ENCODE measurements at places on chromosomes 13 and 19.
A peak's percentile ranks its signal among the peaks of the same experiment; 100 is the strongest.

- DNase-seq: no peak
These were observed 3.7 kb upstream of the ARHGAP45 start for GRCh38 chr19:1063030-1063908.

DNA sequence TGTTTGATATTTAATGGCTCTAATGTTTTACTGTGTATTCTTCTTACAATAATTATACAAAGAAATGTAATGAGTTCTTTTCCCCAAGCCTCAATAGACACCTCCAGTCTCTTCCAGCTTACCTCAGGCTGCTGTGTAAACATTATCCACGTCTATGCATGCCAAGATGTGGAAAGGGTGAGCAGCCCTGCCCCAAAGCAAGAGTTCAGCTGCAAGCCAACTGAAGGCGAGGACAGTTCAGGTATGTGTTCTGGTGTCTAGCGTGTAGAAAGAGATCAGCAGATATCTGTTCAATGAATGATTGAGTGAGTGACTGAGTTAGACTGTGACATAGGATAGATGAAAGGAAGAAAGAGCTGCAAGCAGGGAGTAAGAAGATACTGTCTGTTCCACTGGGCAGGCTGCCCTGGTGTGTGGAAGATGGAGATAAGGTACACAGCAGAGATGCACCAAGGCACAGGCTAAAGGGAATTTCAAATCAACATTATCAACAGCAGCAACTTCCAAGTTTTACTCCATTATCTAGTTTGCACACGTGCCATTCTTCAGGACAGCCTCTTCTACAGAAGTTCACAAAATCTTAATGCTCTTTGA is 66.0 kb downstream of the LATS2 start:
- DNase-seq: no peak

DNA sequence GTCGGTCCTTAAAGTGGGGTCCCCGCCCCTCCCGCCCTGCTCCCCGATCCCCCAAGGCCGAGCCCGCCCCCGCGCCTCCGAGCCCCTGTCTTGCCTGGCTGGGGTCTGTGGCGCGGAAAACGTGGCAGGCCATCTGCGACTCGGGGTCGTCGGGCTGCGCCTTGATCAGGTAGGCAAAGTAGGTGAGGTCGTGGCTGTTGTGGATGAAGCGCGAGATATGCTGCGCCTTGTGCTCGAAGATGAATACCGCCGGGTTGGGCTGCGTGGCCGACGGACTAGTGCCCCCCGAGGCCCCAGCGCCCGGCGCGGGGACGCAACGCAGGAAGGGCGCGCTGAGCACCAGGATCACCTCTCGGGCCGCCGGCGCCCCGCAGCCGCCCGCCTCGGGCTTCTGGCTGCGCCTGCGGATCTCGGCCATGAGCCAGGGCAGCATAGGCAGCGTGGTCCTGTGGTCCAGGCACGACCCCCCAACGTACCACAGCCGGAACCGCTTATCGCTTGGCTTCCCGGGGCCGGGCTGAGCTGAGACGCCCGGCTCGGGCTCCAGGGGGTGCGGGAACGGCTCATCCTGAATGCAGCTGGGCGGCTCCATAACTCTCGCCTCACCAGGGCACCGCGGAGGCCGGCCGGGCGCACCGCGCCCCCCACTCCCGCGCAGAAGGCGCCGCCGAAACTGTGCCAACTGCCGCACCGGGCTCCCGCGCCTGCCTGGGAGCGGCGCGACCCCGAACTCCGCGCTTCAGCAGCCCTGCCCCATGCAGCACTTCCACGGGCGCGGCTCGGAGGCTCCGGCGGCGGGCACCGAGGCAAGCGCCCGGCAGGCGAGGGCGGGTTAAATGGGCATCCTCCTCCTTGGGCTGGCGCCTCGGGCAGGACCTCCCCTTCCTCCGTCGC is 546 bp downstream of the TBC1D4 start:
- DNase-seq: no peak

GRCh38 chr19:33268162-33268991 is 34.0 kb downstream of the CEBPA start:
- DNase-seq: no peak

- DNase-seq: peak; percentile 21
These were observed 63.0 kb downstream of the ZNF208 start for GRCh38 chr19:21947775-21948174.

DNA sequence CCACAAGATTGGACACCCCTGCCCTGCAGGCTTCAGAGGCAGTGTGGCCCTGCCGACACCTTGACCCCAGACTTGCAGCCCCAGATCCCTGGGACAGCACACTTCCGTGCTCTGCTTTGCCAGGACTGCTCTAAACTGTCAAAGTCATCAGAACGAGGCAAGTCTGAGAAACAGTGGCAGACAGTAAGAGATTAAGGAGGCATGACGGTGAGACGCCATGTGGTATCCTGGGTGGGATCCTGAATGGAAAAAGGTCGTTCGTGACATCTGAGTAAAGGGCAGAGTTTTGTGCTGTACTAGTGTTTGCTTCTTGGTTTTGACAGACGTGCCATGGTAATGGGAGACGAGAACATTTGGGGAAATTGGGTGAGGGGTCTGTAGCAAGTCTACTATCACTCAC is 13.8 kb downstream of the ZNF579 start:
- no peak for DNase-seq

Measured in Jurkat, Clone E6-1 (cell line).